ENCODE measurements at places on chromosomes 1 and 21.
A peak's percentile ranks its signal among the peaks of the same experiment; 100 is the strongest.

- DNase-seq, result no peak
These were observed 137.6 kb upstream of the SGIP1 start for GRCh38 chr1:66396212-66396890.

DNA sequence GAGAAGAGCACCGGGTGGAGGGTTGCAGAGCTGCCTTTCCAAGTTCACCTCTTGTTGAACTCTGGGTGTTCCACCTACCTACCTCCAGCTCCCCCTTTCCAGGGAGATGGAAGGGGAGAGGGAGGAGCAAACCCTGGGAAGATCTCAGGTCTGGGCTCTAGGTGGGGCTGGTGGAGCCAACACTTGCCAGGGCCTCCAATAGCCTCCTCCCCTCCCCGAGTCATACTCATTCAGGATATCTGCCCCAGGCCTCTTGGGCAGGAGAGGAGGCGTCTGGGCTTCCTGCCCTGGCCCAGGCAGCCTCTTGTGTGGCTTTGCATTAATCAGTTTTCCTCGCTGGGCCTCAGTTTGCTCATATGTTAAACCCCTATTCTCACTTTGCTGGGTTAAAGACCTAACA lies 13.4 kb downstream of the RAP1GAP start:
- DNase-seq, result no peak

DNA sequence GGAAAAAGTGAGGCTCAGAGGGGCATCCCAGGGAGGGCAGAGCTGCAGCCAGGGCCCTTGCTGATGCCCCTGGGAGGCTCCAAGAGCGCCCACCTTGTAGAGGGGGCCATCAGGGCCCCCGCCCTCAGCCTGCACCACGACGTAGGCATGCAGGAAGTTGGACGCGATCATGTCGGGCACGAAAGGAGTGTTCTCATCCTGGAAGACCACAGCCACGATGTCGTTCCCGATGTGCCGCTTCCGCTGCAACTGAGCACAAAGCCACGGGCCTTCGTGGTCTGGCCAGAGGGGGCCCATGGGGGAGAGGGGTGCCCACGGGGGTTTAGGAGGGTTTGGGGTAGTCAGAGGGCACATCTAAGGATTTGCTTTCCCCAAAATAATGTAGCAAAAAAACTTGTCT lies 59.1 kb downstream of the RAP1GAP start:
- DNase-seq, result no peak

GRCh38 chr1:5365751-5366150 lies 626.5 kb downstream of the NPHP4 start:
- no peak for DNase-seq

GRCh38 chr1:51877434-51878307 lies 856 bp downstream of the NRDC start:
- DNase-seq, result peak; percentile 46

DNA sequence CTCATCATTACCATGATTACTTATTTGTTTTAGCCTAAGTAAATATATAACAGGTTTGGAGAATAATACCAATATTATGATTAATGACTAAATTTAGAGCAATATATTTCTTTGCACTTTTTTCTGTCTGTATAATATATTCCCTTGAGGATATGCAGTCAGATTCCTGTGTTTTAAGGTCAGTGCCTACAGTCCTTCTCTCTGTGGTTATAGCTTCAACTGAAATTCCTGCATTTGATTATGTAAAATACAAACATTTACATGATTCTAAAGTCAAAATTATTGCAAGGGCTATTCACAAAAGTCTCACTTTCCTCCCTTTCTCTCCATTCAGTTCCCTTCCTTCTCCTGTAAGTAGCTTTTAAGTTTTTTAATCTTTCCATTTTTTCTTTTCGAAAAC lies 142.9 kb upstream of the COL6A1 start:
- DNase-seq, result no peak

DNA sequence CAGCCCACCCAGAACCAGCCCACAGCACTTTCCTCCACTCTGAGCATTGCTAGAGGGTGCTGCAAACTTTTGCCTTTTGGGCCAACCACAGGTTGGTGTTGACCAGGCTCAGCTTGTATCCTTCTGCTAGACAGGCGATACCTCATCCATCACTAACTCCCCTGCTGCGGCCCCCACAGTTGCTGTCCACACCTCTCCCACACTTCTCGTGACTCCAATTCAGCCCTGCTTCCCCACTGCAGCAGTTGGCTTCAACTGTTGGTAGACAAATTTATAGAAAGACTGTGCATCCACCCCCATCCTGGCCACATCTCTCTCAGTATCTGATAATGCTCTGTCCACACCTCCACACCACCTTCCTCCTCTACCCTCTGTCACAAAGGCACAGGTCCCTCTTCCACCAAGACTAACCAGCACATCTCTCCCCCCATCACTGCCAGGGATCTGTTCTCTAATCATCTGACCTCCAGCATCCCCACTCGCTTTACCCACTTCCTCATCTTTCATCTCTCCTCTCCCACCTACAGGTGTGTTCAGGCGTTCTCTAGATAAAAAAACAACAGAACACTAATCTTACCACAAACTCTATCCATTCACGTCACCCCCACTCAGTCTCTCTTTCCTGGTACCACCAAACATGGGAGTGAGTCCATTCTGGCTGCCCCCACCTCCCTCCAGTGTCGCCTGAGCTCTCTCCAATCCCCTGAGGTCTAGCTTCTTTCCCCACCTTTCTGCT lies 15.8 kb upstream of the SLC25A44 start:
- DNase-seq, result no peak

DNA sequence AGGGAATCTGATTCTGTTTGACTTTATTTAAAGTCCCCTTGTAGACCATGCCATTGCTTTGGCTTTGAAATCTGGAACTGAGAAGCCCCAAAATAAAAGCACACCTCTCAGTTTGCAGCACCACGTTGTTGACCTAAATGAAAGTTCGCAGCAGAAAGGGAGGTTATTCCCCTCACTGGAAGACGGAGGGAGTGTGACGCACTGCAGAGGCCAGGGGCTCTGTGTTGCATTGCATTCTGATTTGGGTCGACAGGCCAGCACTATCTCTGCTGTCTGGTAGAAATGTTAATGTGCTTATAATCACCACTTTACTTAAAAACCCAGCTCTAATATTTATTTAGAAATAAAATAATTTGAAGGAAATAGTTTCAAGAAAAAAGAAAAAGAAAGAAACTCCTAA lies 675.2 kb upstream of the NR5A2 start:
- no peak for DNase-seq

DNA sequence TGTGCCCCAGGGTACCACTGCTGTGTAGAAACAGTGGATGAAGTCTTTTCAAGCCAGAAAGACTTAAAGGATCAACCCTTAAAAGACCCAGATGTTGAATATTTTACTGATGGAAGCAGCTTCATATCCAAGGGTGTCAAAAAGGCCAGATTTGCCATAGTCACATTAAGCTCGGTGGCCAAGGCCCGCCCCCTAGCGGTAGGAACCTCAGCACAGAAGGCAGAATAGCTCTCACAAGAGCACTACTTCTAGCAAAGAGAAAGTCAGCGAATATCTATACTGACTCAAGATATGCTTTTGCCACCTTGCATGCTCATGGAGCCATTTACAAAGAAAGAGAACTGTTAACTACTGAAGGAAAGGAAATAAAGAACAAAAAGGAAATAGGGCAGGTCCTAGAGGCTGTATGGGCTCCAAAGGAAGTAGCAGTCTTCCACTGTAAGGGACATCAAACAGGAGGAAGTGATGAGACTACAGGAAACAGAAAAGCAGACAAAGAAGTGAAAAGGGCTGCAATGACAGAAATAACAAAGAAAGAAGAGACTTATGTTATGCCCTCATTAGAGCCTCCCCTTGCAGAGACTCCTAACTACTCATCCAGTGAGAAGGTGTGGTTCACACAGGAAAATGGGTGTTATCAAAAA lies 90.5 kb downstream of the LIPI start:
- DNase-seq, result no peak

GRCh38 chr1:28249866-28250295 lies 9.4 kb upstream of the SESN2 start:
- no peak for DNase-seq

DNA sequence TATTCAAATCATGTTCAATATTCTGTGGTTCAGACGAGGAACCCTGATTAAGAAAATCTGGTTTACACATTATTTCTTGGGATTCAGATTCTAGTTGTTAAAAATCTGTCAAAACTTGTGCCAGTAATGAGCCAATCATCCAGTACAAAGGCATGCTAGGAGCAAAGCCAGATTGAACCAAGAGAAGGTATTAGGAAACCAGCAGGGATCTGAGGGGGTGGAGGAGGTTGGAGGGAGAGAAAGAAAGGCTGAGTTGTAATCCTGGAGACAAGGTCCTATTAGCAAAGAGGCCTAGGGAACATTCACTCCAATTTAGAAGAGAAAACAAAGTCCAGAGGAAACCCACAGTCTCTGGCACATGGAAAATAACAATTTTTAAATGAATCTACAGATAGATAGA lies 352.9 kb downstream of the LTN1 start:
- peak; percentile 83 for DNase-seq

DNA sequence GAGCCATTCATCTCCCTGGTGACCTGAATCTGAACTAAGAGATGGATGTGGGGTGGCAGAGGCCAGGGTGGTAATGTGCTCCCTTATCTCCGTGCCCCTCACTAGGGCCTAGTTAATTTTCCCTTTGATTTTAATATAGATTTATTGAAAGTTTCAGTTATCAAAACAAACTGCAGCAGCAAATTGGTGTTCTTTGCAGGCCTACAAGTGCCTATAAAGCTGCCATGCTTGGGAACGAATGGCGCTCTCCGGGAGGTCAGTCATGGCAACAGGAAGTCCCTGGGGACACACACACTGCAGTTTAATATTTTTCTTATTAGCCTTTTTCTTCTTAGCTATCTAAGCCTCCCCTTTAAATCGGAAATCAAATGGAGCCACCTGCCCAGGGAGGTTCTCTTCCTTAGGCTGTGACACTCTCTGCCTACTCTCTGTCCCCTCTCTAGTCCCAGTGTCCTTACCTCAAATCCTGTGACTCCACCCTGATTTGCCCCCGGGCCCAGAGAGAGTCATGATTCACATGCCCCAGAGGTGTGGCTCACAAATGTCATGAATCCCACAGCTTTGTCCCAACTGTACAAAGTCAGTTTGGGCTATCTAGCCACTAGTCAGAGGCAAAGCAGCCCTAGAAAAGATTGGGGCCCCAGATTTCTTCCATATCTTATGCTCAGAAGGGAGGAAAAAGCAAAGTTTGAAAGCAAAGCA lies 4.3 kb upstream of the ERI3 start:
- no peak for DNase-seq

DNA sequence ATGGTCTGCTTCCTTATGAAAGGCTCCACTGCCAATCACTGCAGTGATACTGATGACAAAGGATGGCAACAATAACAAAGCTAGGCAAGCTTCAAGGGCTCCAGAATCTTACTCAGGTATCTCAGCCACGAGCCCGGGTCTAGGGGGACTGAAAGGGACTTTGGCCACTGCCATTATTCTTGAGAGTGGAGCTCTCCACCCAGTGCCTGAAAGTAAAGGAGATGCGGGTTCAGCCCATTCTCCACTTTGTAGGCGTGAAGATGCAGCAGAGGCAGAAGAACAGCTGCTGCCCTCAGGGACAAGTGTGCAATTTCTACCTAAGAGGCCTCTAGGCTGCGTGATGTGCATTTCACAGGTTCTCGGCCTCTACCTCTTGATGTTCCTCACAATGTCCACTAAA lies 31.4 kb upstream of the SLAMF9 start:
- no peak for DNase-seq

- DNase-seq, result peak; percentile 9
These were observed 7.3 kb downstream of the PFKL start for GRCh38 chr21:44306936-44307704.

- DNase-seq, result peak; percentile 84
These were observed 2.0 kb upstream of the LIN28A start for GRCh38 chr1:26408604-26409003.

DNA sequence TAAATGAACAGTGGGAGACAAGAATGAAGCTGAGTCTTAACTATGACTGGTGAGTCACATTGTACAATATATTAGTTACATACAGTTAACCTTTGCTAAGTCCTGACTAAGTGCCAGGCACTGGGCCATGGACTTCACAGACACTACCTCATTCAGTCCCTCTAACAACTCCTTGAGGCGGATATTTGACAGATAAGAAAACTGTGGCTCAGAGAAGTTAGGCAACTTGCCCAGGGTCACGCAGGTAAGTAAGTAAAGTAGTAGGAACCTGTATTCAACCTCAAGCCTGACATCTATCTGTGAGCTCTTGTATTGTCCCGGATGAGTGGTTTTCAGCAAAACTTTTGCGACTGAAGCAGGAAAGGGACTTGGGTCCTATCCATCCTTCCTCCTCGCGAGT lies 62.1 kb downstream of the GNG12 start:
- peak; percentile 78 for DNase-seq

GRCh38 chr1:203995228-203995627 lies 77.7 kb upstream of the SOX13 start:
- peak; percentile 59 for DNase-seq

DNA sequence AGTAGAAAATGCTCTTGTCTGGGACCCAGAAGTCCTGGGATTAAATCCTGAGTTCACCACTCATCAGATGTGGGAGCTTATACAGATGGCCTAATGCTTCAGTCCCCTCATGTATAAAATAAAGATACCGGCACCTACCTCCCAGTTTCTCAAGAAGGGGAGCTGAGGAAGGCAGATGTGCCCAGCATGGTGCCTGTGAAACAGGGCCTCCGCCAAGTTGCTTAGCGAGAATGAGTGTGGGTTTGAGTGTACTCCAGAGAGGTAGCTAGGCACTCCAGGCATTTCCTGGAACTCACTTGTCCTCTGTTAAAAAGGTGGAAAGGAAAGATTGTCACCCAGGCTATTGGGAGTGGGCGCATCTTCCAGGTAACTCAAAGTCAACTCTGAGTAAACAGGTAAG lies 37.8 kb downstream of the IER5 start:
- no peak for DNase-seq

GRCh38 chr1:233518344-233518743 lies 95.6 kb upstream of the KCNK1 start:
- DNase-seq, result peak; percentile 25

- no peak for DNase-seq
These were observed 739.7 kb upstream of the NCAM2 start for GRCh38 chr21:20258542-20258941.

GRCh38 chr1:29436181-29436785 lies 200.0 kb downstream of the PTPRU start:
- DNase-seq, result no peak

DNA sequence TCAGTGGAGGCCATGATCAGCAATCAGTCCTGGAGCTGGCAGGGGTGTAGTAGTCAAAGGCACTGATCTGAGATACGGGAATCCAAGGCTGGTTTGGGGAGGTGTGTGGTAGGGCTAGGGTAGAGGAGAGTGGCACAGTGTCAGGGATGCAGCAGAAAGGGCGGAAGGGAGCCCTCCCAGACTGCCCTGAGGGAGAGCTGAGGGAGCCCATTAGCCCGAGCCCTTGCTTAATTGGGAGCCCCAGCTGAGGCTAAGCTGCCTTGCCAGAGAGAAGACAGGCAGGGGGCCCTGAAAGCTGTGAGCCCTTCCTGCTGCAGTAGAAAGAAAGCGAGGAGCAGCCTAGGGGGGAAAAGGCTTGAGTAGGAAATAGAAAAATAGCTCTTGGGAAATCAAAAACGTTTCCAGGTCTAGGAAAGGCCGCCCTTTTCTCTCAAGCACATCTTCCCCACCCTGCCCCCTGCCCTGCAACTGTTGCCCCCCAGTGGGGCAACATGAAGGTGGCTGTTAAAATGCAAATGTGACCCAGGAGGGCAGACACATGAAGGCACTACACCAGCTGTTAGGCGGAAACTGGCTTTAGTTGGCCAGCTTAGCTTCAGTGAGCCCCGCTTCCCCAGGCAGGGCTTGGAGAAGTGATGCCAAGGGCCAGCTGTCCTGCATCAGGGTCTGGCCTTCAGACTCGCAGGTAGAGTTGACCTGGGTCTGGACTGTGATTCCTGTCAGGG lies 106.2 kb downstream of the UCK2 start:
- no peak for DNase-seq
